Activated T-cell treated with anti-CD3 and anti-CD28 coated beads for 48 hours (primary cell): ENCODE measurements at places on chromosomes 11 and 22.

DNA sequence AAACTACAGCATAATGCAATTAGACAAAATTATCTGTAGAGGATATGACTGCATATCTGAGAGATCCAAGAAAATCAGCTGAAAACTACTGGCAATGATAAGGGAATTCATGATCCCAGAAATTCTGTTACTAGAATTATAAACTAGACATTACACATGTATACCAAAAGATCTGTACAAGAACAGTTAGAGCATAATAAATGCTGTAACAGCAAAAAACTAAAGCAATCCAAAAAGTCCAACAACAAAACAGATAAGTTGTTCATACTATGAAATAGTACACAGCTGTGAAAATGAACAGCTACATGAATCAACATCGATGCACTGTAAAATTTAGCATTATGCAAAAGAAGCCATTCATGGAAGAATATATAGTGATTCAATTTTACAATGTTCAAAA lies 6.0 kb downstream of the ZNF214 start:
- no peak for DNase-seq

GRCh38 chr11:4111834-4112233 lies 17.2 kb downstream of the RRM1 start:
- no peak for DNase-seq

DNA sequence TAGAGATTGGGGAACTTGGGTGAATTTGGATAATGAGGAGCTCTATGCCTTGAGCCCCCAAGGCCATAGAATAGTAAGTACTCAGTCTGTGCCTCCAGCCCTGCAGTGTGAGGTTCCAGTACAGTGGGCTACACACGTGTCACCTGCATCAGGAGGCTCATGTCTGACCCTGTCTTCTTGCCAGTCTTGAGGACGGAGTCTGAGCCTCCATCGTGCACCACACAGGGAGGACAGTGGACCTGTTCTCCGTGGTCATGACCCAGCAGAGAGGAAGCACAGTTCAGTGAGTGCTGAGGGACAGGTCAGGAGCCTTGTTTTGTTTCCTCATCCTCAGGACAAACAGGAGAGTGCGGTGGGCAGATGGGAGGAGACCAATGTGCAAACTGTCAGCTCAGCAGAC lies 30.8 kb downstream of the RPS13 start:
- no peak for DNase-seq

DNA sequence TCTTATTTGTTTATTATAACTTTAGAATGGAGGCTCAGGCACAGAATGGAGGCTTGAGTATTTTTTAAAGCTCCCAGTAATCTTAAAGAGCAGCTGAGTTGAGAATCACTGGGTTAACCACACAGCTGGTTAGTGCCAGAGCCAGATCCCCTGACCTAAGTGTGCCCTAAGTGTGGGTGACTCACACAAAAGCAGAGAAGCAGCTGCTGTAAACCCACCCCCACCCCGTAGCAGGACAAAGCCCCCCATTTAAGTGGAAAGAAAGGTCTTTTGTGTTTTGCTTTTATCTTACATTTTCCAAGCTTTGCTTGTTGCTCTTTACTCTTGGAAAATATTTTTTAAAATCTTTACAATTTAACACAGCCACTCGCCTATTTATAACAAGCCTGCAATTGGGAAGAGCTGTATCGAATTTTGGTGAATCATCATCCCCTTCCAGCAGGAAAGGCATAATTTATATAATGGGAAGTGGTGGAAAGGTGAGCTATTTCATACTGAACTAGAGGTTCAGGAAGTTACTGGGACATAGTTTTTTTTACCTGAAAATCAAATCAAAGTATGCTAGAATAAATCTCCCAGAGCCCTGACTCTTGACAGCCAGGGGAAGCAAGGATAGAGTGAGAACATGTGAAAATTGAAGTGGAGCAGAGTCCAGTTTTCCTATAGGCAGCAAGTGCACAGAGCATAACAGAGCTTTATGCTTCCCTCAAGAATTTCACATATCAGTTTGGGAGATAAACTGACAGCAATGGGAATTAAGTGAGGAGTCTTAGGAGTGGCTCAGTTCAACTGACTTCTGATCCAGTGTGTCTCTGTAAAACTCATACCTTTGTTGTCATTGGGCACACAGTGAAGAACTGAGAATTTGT lies 405.7 kb downstream of the AASDHPPT start:
- DNase-seq = no peak

DNA sequence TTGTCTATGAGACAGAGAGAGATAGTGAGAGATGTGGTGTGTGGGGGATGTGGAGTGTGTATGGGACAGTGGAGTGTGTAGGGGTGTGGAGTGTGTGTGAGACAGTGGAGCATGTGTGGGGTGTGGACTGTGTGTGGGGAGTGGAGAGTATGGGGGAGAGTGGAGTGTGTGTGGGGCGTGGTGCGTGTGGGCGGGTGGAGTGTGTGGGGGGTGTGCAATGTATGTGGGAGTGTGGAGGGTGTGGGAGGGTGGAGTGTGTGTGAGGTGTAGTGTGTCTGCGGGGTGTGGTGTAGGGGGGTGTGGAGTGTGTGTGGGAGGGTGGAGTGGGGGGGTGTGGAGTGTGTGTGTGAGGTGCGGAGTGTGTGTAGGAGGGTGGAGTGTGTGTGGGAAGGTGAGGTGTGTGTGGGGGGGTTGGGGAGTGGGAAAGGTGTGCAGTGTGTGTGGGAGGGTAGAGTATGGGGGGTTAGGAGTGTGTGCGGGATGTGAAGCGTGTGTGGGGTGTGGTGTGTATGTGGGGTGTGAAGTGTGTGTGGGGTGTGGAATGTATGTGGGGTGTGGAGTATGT lies 356.9 kb downstream of the CADM1 start:
- DNase-seq = no peak

DNA sequence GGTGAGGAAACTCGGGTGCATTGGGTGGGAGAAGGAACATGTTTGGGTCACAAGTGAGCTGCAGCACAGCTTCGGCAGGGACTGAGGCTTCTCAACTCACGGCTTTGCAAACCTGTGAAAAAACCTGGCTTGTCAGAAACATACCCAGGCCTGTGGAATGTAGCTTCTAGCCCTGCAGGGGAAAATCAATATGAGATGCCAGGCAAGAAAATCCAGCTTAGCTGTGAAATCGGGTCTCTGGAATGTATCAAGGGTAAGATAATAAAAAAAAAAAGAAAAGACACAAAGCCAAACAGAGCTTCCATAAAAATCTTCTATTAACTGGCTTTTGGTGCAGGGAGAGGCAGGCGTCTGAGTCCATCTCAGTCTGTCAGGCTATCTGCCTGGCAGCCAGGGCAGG lies 28.5 kb downstream of the UQCR10 start:
- DNase-seq = no peak

GRCh38 chr11:78688460-78688859 lies 113.8 kb upstream of the NARS2 start:
- no peak for DNase-seq

DNA sequence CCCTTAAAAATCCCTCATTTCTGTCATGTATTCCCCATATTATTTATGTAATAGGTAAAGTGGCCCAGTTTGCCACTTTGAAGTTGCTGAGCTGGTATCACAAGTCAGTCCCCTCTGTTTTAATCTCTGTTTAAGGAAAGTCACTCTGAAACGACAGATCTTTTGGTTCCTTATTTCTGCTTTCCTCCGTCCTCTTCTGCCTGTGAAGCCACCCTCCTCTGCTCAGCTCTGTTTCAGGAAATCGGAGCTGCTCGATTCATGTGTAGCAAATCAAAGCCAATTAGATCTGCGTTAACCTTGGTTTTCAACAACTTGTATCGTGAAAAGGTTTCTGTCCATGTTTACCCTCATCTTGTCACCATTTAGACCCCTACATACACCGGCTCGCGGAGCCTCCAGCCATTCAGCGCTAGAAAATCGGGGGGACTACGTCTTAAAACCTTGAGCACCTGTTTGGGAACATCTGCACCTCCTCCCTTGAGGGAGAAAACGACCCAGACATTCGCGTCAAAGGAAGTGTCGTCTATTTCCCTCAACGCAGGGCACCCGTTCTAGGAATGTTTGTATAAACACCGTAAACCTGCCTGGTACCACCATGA lies 576 bp upstream of the SC5D start:
- DNase-seq = no peak

DNA sequence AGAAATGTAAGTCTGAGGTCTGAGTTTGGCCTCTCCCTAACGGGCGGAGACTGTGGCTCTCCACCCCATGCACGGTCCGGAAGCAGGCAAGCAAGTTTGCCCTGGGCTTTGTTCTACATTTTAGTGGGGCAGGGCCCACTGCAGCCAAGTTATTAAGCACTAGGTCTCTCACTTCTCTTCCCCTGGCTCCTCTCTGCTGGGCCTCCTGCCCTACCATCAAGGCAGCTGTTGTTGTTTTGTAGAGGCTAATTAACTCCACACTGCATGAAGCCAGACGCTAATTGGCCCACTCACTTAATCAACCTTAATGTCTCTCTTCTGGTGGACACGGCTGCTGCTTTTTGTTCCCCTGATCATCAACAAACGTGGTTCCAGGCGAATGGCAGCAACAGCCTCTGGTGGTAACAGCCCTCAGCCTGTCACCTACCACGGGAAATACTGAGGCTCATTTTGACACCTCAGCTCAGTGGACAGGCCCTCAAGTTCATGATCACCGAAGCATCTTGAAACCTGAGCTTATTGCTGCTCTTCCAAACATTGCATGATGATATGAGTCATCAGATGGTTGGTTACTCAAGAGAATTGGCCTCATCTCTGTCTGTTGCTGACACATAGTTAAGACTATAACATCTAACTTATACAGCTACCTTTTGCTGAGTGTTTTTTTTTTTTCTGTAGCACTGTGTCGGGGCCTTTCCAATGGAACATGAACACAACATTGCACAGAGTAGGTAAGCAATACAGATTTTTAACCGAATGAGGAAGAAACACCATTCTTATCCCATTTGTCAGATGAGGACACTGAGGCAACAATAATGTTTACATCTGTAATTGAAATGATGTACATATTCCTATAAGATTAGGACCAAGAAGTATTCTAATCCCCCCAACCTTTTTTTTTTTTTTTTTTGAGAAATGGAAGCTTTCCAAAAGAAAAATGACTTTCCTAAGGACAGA lies 20.8 kb upstream of the LMO2 start:
- no peak for DNase-seq

DNA sequence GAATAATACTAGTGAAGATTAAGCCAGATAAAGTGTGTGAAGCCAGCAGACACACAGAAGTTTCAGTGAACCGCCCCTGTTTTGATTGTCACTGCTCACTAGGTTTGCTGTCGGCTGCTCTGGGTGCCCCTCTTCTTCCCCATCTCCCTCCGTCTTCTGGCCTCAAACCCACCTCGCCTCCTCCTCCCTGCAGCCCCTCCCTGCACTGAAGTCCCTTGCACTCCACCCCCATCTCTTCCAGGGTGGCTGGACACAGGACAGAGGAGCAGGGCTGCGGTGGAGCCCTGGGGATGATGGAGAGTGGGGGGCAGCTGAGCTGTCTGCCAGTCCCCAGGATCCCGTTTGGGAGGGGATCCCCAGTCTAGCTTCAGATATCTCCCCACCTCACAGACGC lies 53.5 kb downstream of the CYTH4 start:
- no peak for DNase-seq

GRCh38 chr22:24039046-24039445 lies 27.9 kb downstream of the CABIN1 start:
- DNase-seq = no peak

DNA sequence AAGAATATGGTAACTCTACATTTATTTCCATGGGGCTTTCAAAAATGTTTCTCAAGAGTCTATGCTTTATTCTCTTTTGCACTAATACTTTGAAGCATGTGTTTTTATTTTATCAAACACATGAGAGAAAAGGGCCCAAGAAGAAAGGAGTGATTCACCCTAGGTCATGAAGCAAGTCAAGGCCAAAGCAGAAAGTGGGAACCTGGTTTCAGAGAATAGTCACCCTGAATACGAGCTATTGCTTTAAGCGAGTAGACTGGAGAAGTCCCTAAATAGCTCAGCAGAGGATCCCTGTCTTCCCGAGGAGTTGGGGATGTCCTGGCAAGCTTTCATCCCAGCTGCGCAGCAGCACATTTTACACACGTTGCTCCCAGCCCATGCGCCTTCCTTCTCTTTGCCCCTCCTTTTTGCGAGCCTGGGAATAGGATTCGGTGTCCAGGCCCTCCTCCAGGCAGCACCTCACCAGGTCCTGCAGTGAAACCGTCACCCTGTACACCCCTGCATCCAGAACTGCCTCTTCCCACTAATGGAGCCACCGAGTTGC lies 19.1 kb downstream of the MPEG1 start:
- no peak for DNase-seq

GRCh38 chr11:69344570-69345145 lies 50.7 kb downstream of the MYEOV start:
- no peak for DNase-seq

DNA sequence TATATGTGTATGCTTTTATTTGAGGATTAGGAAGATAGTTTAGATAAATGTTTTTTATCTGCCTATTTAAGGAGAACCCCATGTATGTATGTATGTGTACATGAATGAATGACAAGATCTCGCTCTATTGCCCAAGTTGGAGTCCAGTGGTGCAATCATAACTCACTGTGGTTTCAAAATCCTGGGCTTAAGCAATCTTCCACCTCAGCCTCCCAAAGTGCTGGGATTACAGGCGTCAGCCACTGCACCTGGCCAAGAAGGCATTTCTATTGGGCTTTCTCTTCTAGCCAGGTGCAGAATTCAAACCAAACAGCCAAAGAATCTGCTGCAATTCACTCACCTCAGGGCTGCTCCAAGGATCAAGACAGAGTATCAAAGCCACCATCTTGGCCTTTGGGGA lies 25.5 kb upstream of the DGKZ start:
- no peak for DNase-seq

GRCh38 chr11:1042626-1043562 lies 6.4 kb upstream of the MUC6 start:
- DNase-seq = no peak
